Inflammatory macrophage (primary cell): ENCODE measurements at places on chromosomes 2 and 18.

- DNase-seq = peak; percentile 78
Observed at GRCh38 chr2:17646081-17646554, 105.6 kb downstream of the VSNL1 start.

DNA sequence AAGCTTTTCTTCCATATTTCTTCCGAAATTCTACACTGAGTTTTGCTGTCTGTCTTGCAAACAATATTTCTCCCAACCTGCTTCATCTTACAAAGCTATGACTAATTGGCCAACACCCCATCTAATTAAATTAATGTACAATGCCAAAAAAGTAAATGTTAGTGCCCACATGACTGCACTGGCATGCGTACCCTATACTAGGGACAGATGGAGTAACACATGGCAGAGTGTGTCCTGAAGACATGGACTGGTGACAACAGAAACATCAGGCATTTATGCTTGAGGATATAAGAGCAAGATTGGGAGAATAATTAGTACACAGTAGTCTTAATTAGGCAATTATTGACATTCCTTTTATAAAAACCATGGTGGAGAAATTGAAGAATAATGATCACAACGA lies 66.8 kb downstream of the MREG start:
- no peak for DNase-seq

GRCh38 chr2:234335661-234336228 lies 161.1 kb downstream of the ARL4C start:
- DNase-seq = peak; percentile 90

- no peak for DNase-seq
Observed at GRCh38 chr2:239534581-239535412, 134.0 kb upstream of the HDAC4 start.

GRCh38 chr2:133362061-133362476 lies 206.2 kb downstream of the NCKAP5 start:
- DNase-seq = no peak

GRCh38 chr2:229173825-229174359 lies 97.2 kb downstream of the PID1 start:
- DNase-seq = no peak

GRCh38 chr2:65240657-65241056 lies 13.0 kb downstream of the ACTR2 start:
- DNase-seq = peak; percentile 19

- no peak for DNase-seq
Observed at GRCh38 chr2:129325151-129325550, 654.3 kb upstream of the RAB6C start.

DNA sequence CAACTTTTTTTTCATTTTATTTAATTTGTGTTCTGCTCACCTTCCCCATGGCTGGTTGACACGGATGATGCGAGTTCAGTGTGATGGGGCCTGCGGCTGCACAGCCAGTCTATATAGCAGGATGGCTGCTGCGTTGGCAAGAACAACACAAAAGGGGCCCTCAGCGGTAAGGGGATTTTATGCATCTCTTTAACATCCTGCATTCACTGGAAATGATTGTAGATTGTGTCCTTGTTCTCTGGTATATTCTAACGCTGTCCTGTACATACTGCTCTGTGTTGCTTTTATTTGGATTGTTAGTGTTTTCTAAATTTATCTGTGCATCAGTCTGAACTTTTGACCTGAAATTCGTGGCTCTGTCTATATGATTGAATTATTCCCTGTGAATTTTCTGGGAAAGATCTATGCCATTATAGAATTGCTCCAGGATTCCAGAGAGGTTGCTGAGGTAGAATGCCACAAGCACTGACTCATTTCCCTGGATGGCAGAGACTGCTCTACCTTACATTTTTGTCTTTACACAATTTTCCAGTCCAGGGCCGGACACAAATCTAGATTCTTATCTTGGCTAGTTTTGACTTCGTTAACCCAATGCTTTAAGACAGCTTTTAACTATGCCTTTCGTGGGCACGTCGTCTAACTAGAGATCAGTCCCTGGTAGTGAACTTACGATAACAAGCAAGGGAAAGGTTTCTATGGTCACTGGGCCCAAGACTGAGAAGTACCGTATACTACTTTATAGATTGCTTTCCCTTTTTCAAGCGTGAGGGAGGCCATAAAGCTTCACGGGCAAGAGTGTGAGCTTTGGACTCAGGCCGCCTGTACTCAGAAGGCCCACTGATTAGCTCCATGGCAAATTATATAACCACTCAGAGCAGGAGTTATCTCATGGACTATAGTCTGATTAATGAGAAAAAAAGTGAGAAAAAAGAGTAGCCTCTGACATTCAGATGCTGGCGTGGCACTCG lies at the start of gene CRYGC:
Gene CRYGC, minus strand, starts transcription at position 85 of the 968 bp plus-strand sequence. Its CDS starts 36 bp downstream, at position 49.
- no peak for DNase-seq

DNA sequence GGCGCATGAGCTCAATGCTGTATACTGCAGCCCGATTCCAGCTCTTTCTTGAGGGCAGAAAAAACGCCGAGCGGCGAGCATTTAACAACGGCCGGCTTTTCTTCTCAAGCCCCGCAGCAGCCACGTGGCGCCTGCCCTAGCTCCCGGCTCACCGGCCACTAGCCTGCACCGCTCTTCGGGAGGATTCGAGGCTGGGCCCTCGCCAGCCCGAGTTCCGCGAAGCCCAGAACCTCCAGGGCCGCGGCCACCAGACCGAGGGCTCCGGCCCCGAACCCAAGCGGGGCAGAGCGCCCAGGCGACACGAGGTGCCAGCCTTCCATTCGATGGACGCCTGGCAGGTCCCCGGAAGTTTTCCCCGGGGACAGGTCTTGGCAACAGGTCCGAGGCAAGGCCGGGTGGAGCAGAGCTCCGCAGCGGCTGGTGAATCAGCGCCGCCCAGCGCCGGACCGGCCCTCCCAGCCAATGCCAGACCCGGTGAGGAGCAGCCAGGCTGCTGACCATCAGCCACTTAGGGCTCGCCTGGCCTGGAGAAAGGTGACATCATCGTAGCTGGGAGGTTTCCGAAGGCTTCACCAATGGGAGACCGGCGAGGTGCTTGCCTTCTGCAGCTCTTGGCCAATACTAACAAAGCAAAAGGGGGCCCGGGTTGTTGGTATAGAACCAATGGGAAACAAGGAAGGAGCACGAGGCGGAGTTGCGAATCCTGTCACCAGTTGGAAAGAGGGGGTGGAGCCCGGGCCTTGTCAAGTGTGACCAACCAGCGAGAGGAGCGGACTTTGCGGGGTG lies 552 bp upstream of the MXD1 start:
- DNase-seq = peak; percentile 100

GRCh38 chr2:72770879-72771461 lies 54.9 kb downstream of the EXOC6B start:
- DNase-seq = peak; percentile 79

GRCh38 chr2:15674637-15675455 lies 83.2 kb downstream of the DDX1 start:
- DNase-seq = no peak

DNA sequence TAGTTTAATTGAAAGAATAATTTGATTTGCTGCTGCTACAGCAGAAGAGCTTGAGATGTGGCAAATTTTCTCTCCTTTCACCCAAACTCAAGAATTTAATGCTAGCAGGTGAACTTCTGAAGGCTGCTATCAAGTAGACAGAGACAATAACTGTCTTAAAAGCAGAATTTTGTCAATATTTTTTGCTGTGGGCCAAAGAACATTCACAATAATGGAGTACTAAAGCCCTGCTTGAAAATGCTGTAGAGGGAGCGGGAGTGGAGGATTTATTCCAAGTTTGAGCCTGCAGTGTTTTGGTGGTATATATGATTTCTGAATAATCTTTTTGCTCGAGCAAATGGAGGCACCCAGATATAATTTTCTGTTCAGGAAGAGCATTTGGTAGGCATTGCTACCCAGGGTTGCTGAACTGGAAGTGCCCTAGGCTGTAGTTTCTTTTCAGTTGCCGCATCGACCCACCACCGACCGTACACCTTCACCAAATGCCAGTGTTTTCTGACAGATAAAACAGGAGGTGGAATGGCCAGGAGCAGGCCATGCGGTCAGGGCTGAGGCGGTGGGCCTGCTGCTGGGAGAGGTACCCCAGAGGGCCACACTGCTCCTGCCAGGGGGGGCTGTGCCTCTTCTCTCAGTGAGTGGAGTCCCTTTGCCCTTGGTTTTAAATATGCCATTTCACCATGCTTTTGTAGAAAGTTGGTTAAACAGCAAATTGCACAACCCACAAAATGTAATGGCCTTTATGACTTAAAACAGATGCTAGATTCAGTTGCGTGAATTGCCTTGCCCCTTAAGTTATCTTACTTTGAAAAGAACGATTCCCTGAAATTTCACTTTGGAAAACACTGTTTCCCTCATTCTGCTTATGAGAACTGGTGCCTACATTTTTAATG lies 36.4 kb downstream of the TSHZ1 start:
- no peak for DNase-seq

DNA sequence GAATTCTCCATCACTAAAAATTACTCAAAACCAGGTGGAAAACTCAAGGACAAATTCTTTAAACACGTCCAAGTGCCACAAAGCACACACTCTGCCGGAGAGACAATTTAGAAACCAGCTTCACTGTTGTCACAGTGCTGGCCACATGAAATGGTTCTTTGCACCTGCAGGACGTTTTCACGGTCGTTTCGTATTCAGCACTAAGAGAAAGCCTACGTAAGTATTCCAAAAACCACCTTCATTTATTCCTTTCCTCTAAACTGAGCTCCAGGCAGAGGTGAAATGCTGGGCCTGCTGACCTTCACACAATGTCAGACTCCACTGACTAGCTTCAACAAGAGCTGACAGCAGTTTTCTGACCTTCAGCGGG lies 680 bp downstream of the ATP5F1A start:
- DNase-seq = no peak

GRCh38 chr18:980586-980985 lies 75.9 kb downstream of the ADCYAP1 start:
- DNase-seq = no peak

DNA sequence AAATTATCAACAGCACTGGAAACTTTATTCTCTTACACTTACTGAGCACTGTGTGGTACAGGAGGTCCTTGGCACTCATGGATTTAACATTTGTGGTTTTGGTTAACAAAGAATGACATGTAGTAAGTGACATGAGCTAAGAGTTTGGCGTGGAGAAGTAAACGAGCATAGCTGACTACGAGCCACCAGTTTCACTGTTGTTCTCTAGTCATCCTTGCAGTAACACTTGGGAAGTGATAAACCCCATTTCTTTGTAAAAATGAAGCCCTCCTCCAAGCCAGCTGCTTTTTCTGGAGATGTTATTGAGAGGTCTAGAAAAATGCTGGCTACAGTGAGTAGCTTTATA lies 32.7 kb downstream of the QPCT start:
- DNase-seq = peak; percentile 33

GRCh38 chr2:189933911-189934399 lies 128.6 kb downstream of the MSTN start:
- DNase-seq = no peak

- DNase-seq = no peak
Observed at GRCh38 chr2:166081131-166081632, 46.6 kb downstream of the SCN1A start.

GRCh38 chr2:47504174-47504810 lies 101.3 kb downstream of the MSH2 start:
- DNase-seq = no peak

DNA sequence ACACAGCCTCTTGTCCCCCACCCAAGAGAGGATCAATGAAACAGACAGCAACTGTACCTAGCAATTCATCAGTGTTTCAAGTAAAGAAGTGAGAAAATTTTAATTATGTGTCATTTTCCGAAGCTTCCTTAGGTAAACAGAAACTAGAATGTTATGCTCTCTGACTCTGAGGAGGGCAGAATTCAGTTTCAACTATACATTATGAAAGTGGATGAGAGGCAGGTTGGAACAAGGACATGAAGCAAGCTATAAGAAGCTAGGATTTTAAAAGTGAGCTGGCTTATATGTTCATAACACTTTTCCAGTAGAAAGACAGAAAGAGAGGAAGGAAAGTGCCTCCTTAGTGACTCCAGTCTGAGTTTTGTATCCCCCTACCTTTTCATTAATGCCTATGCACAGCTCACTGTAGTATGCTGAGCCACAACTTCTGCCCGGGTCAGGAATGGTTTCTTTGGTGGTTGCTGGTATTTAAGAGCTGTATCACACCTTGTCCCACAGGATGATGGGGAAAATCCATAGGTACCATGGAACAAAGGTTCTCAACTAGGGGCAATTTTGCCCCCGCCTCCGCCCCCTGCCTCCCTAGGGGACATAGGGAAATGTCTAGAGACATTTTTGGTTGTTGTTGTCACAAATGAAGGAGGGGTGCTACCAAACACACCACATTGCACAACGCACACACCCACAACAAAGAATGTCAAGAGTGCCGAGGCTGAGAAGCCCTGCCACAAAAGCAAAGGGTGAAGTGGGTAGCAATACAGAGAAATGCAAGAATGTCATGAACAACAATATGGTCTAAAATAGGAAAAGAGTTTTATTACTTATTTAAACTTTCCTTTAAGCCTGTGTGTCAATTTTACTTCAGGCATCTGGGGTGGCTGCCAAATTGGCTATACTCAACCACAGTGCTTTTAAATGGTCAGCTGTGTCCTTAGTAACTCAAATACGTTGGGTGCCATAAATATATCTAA lies 161.0 kb upstream of the ZFP36L2 start:
- no peak for DNase-seq

DNA sequence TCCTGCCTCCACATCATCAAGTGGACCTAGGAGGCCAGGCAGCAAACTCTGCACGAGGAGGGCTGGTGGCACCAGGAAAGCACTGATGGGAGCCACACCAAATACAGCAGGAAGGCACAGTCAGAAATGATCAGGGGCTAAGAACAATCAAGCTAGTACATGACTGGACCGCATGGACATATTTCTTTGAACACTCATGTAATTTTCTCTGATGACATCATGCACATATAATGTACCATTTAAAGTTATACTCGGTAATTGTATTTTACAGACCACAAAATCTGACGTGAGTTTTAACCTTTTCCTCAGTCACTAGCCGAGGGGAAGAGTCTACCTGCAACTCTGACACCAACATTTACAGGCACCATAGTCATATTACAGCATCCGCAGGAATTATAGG lies 76.7 kb downstream of the XDH start:
- DNase-seq = no peak

- DNase-seq = no peak
Observed at GRCh38 chr2:201779901-201780673, 646 bp downstream of the ALS2 start.

DNA sequence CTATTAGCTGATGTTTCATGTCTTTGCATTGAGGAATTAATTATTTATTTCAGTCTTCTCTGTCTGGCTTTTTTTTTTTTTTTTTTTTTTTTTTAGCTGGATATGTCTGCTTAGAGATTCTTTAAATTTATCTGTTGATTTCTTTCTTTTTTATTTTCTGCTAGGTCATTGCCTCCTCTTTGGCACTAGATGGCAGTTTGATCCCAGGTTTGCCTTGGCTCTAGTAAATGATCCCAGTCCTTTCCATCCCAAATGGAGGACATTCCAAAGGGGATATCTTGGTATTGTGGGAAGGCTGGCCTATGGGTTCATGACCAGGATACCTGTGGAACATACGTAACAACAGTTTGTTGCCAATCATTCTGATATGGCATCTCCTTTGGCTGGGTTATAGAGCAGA lies 339.5 kb upstream of the GCFC2 start:
- DNase-seq = no peak

- DNase-seq = no peak
Observed at GRCh38 chr18:22828171-22828570, 105.0 kb upstream of the RBBP8 start.

- DNase-seq = no peak
Observed at GRCh38 chr2:204763974-204764703, 218.9 kb downstream of the PARD3B start.
